Right lung (tissue), 10 donors: ENCODE measurements at places on chromosomes 2 and 18. TPM values are rescaled to one million over a fixed set of nuclear protein-coding genes. Genes with fewer than 3 reads are reported as not detected.

CERKL gene
- 9.2 TPM for polyA plus RNA-seq

DNPEP gene
- polyA plus RNA-seq, result 70.2 TPM

ATOH8 gene
- polyA plus RNA-seq, result 30.7 TPM

PIGN gene
- 39.9 TPM for polyA plus RNA-seq
